ENCODE measurements at places on chromosomes 5 and 9. TPM values are rescaled to one million over a fixed set of nuclear protein-coding genes. Genes with fewer than 3 reads are reported as not detected.

GRCh38 chr9:14593406-14593805 is 99.8 kb downstream of the ZDHHC21 start:
- no peak for DNase-seq

- no peak for DNase-seq
Observed at GRCh38 chr9:123368536-123369153, 12.6 kb downstream of the CRB2 start.

- no peak for DNase-seq
Observed at GRCh38 chr5:137866541-137867388, 895 bp upstream of the MYOT start.

DNA sequence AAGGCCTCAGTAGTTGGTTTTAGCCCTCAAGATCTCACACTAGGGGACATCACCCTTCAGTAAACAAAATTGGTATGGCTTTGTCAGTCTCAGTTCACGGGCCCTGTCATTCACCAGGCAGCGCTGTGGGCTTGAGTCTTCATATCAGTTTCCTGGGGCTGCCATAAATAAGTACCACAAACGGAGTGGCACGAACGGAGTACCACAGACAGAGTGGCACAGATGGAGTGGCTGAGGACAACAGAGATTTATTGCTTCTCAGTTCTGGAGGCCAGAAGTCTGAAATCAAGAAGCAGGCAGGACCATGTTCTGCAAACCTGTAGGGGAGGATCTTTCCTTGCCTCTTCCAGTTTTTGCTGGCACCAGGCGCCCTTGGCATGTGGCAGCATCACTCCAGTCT is 37.5 kb downstream of the DYNC2I2 start:
- no peak for DNase-seq

DNA sequence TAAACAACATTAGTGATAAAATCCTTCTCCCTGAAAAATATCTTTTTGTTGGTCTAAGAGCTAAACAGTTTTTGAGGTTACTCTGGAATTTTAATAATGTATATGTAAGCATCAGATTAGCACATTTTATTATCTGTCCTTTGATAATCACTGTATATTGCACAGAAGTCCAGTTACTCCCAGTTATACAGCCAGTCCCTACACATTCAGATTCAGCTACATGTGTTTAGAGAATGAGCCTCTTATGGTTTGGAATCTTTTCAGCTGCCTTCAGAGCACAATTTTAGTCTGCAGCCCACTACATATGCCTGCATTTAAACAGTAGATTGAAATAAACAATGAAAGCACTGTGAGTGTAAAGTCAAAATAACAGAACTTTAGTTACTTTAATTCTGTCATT is 438.2 kb downstream of the ARHGEF28 start:
- no peak for DNase-seq

DNA sequence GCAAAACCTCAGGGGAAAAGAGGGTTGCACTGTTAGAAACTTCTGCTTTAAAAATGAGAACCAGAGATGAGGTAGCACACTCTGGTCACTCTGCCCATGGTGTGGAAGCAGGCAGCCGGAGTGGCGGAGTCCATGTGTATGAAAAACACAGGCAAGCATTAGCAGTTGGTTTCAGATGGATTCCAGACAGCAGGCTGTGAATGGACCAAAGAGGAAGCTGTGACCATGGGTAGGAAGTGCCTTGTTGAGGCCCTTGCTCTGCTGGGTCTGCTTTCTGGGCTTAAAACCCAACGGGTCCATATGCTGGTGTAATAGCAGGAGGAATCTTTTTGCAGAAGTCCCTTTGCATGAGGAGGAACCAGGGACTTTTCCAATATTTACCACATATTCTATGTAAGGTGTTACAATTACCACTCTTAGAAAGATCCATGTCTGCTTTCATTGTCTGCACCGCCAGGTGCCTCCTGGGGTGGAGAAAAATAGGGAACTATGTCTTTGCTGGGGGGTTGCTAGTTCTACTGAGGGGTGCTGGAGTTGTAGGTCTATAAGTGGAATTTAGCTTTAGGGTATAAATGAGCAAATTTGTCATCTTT is 77.0 kb downstream of the ANKRD55 start:
- DNase-seq = no peak

DNA sequence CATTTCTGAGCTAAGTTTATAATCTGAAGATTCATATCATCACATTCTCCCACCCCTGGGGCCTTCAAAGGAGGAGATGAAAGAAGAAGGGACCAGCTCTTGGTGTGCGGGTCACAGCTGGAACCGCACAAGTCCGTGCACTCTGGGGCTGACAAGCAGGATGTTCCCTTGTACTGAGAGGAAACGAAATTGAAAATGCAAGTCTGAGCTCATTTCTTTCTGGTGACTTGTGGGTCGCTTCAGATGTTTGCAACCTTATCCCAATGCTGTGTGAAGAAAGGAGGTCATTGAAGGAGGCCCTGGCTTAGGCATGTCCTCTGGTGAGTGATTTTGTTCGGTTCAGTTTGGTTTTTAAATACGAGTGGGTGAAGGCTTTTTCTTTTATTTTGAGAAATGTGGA is 59.6 kb downstream of the C9orf152 start:
- no peak for DNase-seq

DNA sequence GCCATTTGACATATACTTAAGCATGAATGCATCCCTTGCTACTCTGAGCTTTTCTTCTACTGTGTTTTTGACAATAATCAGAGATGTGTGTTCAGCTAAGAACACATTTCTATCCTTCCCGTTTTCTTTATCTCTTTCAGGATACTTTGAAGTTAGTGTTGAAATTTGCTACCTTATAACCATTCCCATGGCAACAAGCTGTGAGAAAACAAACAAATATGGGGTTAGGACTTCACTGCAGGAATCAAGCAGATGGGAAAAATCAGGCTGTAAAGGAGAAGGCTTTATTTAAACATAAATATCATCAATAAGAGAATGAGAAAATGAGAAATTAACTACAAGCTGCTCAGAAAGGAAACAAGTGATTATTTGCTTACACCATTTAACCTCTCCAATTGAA is 35.2 kb downstream of the ZCCHC9 start:
- DNase-seq = no peak

DNA sequence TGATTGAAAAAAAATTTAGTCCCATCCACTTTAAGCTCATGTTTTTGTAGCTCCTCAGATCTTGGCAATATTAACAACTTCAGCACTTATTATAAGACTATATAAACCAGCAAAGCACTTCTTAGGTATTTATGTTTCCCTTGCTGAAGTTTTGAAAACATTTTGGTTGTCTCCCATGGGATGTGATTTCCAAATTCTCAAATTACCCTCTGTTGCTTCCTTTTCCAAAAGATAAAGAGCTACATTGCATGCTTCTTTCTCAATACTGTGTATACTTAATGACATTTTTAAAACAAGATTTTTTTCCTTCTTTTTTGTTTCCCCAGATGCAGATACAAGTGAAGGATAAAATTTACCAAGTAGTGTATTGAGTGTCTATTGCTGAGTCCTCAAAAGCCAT is 567.1 kb downstream of the CSNK1G3 start:
- no peak for DNase-seq

DNA sequence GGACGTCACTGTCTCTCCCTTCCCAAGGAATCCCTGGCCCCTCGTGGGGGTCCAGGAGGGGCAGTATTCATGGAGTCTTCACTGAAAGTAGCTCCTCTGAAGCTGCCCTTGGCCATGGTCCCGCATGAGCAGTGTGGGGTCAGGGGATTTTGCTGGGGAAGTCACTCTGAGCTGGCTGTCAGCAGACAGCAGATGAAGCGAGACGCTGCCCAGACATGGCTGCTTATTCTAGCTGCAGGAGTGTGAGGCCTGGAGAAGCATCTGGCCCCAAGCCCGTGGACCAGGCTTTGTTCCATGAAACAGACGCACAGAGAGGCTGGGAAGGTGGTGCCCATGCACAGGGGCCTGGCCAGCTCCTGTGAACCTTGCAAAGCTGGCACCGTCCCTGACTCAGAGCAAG is 21.5 kb upstream of the ASS1 start:
- DNase-seq = no peak

DNA sequence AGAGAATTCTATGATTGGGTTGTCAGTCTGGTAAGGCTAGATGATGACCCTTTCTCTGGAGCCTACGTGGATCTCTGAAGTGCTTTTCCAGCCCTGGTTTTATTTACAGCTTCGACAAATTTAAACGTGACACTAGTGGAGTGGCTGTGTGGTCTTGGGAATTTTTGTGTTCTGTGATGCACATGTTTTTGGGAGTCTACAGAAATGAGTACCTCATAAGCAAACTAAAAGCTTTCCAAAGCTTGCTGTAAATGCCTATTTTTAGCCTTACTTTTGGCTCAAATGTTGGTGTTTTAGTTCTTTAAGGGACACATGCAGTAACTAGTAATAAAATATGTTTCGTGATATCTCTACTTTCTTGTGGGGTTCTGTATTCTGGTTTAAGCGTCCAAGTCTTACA is 3.3 kb downstream of the LARP1 start:
- peak; percentile 51 for DNase-seq

DNA sequence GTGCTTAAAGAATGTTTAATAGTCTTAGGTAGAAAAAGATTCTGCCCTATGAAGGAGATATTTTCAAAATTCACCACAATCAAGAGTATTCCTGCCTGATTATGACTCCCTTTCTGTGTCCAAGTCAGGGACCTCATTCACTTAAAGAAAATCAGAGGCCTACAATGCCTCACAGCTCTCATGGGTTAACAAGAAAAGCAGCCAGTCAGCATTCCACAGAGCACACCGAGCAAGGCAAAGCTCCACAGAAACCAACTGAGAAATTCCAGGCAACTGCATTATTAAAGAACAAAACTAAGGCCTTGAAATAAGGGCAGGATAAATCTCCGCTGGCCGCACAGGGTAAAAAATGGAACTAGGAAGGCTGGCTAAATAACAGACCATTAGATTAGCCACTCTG is 161.1 kb downstream of the TARS1 start:
- no peak for DNase-seq

GRCh38 chr9:88786291-88787079 is 204.8 kb upstream of the S1PR3 start:
- no peak for DNase-seq

- no peak for DNase-seq
Observed at GRCh38 chr5:173709761-173710160, 93.3 kb upstream of the BOD1 start.

GRCh38 chr5:96228408-96228807 is 204.6 kb downstream of the PCSK1 start:
- no peak for DNase-seq

- DNase-seq = peak; percentile 44
Observed at GRCh38 chr9:105157171-105157583, 87.3 kb upstream of the SLC44A1 start.

DNA sequence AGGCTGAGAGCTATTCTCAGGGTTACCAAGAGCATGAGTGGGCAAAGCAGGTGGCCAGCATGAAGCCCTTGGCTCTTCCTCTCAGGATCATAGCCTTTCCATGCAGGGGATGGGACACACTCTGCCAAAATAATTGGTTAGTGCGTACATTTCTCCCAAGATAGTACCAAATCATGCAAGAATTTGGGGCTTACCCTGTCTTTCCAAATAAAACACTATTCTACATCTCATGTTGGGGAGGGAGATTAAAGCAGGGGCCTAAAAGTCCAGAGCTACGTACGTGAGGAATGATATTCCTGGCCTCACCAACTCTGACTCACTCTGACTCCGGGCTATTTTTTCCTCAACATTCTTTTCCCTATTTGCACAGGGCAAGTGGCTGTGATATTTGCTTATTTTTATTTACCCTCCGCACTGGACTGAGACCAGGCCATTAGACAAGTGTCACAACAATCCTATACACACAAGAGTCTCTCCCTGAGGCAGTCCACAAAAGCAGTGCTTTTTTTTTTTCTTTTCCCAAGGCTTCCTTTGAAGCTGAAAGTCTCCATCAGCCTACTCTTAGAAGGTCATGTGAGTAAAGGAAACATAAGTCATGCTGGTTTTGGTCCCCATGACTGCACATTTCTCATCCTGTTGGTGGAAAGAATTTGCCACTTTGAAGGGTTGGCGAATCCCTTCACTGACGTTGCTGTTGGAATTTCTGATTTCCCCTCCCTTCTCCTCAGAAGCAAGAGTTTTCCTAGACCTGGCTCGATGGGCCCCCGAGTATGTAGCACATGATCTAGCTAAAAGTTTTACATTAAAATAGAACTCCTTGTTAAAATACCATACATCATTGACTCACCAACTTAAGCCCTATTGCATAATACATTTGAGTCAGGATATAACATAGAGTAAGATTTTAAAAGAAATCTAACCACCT is 40.0 kb downstream of the TMEM252 start:
- DNase-seq = peak; percentile 36

DNA sequence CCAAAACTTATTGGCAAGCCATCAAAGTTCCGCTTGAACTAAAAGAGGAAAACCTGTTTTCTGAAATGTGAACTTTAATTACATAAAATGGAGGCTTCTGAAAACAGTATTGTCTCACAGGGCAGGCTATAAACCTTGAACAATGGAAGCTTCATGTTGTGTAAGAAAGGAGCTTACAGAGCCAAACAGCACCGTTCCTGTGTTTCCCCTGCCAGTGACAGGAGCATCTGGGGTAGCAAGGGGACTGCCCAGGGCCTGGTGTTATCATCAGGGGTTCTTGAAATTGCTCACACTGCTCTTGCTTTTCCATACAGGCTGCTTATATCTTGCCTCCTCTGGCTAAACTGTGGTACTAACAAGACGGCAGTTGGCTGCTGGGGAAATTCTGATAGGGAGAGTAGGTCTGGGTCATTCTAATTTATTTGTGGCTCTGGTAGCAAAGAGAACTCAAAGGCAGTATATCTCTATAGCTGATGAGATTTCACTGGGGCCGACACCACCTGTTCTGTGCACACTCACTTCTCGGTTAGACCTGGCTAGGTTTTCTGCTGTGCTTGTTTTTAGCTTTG is 40.4 kb downstream of the BASP1 start:
- DNase-seq = no peak

The SLC46A2 gene
- not detected for polyA plus RNA-seq

The TMEM252 gene
- polyA plus RNA-seq = not detected

The PCDHGA10 gene
- 3.9 TPM for polyA plus RNA-seq

The JAKMIP2 gene
- polyA plus RNA-seq = not detected

The FRMPD1 gene
- not detected for polyA plus RNA-seq

The PCDHGA1 gene
- polyA plus RNA-seq = 1.9 TPM

The KIF2A gene
- polyA plus RNA-seq = 11.6 TPM

The TAF11L10 gene
- polyA plus RNA-seq = not detected

The C9orf153 gene
- polyA plus RNA-seq = not detected

The DBH gene
- polyA plus RNA-seq = not detected

The PTGDS gene
- polyA plus RNA-seq = 0.31 TPM

The FBN2 gene
- 141 TPM for polyA plus RNA-seq

The IFNB1 gene
- polyA plus RNA-seq = not detected

The SPAG8 gene
- polyA plus RNA-seq = 0.50 TPM

The CTXN3 gene
- polyA plus RNA-seq = not detected
